ENCODE measurements at places on chromosomes 6 and 20.

GRCh38 chr6:130923350-130923749 lies 96.1 kb downstream of the SMLR1 start:
- no peak for DNase-seq

DNA sequence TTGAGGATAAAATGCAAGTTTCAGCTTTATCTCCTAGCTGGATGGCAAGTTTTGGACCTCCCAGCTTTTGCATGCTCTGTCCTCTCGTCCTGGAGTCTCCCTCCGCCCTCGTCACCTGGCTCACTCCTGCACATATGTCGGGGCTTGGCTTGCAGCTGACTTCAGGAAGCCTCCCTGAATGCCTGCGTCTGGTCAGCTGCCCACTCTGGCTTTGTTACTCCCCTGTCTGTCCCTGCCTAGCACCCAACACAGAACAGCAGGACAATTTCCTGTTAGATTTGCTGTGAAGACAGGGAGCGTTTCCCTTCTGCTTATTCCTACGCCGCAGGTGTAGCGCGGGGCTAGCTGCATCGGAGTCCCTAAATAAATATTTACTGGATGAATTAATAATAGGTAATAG lies 5.4 kb downstream of the JPH2 start:
- no peak for DNase-seq

DNA sequence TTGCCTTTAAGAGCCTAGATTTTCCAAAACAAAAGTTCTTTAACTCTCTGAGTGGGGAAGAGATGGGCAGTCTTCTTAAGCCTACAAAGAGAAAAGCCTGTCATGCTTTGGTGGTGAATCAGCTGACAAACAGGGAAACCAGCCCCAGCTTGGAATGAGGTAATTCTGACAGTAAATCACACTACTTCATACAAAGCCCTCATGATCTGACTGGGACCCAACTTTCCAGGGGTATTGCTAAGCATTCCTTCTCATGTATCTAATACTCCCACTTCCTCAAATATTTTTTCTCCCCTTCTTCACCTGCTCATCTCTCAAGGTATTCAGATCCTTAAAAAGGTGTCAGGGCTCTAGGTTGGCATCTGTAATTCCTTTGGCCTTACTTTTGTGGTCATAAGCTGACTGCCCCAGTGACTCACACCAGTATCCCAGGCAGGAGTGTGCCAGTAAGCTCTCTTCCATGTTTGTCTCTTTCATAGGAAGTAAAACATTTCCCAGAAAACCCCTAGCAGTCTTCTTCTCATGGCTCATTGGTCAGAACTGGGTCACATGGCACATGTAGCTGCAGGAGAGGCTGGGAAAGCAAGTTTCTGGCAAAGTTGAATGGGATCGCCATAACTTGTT lies 15.0 kb upstream of the TBC1D22B start:
- DNase-seq = no peak

GRCh38 chr20:7366189-7366588 lies 574.1 kb downstream of the HAO1 start:
- DNase-seq = no peak

DNA sequence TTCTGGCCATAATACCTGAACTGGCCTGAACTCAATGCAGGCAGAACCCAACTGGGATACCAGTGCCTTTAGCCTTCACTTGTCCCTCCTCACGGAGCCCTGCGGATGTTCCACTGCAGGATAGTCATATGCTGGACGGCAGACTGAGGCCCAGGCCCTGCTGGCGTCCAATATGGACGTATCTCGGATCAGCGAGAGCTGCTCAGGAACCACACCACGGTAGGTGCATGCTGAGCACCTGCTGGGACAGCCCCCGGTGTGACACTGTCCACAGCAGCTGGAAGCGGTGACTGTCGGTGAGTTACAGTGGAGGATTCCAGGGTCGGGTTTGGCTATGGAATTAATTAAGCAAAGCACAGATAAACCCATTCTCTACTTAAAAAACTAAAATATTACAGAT lies 48.7 kb downstream of the PSMG4 start:
- no peak for DNase-seq

GRCh38 chr20:54389596-54390280 lies 85.7 kb upstream of the DOK5 start:
- DNase-seq = no peak

GRCh38 chr20:21340991-21341697 lies 38.0 kb downstream of the XRN2 start:
- DNase-seq = no peak

- DNase-seq = no peak
These were observed 267.6 kb upstream of the SGK1 start for GRCh38 chr6:134585517-134585873.

DNA sequence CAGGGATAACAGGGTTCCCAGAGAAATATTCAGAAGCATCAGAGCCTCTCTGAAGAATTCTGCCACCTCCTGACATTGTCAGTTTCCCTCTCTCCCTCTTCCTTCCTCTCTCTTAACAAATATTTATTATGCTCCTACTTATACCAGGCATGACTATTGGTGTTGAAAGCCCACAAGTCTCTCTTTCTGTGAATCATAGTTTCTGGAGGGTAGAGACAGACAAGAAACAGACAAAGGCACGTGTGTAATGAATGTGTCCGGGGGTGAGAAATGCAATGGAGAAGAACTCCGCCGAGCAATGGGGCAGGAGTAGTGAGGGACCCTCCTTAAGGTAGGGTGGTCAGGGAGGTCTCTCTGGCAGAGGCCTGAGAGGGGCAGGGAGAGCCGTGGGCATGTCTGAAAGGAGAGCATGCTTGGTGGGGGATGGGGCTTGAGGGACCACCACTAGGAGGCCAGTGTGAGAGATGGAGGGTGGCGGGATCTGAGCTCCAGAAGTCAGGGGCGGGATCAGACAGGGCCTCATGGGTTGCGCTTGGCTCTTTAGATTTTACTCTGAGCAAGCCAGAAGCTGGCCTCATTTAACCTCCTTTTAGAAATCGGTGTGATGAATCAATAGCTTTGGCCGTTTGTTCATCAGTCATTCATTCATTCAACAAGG lies 57.3 kb downstream of the EYA2 start:
- DNase-seq = no peak

DNA sequence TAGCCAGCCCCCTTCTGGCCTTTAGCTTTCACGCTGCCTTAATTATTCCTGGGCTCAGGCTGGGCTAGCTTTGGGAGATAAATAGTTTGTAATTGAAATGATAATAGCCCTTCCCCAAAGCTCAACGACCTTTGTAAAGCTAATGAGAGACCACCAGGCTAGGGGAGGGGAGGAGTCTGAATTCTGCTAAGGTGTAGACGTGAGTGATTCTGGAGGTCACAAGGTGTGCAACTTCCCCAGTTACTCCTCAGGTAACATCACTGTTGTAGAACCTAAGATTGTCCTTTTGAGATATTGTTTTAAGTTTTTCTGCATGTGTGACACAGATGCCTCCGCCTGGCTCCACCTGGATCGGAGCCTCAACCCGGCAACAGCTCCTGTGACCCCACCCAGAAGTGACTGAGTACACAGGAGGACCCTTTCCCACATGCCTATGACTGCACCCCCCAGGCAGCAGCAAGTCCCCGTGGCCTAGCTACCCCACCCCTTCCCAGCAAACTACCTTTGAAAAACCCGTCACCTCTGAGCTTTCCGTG lies 5.8 kb upstream of the GPR31 start:
- DNase-seq = no peak

DNA sequence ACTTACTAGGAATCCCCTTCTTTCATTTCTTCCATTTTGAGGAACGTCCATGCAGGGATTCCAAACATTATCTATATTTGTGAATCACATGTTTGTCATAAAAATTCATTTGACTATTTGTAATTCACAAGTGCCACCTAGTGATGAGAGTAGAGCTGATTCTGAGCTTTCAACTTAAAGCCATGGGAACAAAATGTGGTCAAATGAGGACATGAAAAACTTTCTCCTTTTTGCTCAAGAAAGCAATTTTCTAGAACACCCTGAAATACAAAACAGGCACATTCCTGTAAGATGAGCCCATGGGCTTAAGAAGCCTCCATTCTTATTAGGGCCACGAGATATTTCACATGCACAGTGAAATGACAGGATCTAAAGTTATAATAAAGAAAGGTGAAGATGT lies 12.3 kb downstream of the MAP3K7 start:
- no peak for DNase-seq

GRCh38 chr20:48697845-48698491 lies 129.8 kb downstream of the PREX1 start:
- DNase-seq = no peak

DNA sequence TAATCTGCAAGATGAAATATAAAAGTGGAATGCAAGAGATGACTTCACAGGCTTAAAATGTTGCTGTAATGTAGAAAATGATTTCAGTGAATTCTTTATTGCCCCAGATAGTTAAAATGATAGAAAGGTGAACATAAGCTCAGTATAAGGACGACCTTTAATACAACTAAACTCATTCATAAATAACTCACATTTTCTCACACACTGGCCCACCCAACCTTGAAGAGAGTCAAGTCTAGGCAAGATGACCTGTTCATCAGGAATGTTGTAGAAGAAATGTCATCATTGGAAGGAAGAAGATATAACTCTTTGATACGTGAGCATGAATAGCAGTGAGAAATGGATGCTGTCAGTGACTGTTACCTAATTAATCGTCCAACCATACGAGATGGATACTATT lies 111.1 kb upstream of the SASH1 start:
- no peak for DNase-seq

Measured in activated CD4-positive, alpha-beta T cell treated with anti-CD3 and anti-CD28 coated beads, Interleukin-2, amount 50 U/mL, for 4 hours (primary cell).